Activated T-helper 17 cell treated with anti-CD3 and anti-CD28 coated beads, Interleukin-2, amount 50 U/mL, for 72 hours (primary cell): ENCODE measurements at places on chromosomes 12 and 14. TPM values are rescaled to one million over a fixed set of nuclear protein-coding genes. Genes with fewer than 3 reads are reported as not detected.

DNA sequence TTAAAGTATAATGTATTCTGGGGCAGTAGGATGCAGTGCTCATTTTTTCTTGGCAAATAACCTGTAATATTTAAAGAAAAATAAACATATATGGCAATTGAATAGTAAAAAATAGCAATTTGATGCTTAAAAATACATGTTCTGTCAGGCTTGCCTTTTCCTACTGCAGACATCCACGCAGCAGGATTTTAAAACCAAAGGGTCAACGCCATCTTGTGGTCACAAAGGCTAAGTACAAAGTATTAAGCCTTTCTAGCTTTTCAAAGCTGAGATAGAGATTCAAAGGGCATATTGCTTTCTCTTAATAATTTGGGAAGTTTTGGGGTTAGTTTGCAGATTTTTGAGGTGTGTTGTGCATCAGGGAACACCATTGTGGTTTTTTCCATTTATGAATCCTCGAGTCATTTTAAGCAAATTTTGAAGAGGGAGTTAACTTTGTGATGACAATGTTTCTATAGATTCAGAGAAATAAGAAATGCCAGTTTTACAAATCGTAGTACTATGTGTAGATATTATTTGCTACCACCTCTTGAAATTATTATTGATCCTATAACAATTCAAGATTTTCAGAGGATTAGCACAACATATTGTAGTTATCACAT lies 4.7 kb upstream of the CCER1 start:
- no peak for ATAC-seq

TMEM121 gene
- total RNA-seq = 2.5 TPM

DNA sequence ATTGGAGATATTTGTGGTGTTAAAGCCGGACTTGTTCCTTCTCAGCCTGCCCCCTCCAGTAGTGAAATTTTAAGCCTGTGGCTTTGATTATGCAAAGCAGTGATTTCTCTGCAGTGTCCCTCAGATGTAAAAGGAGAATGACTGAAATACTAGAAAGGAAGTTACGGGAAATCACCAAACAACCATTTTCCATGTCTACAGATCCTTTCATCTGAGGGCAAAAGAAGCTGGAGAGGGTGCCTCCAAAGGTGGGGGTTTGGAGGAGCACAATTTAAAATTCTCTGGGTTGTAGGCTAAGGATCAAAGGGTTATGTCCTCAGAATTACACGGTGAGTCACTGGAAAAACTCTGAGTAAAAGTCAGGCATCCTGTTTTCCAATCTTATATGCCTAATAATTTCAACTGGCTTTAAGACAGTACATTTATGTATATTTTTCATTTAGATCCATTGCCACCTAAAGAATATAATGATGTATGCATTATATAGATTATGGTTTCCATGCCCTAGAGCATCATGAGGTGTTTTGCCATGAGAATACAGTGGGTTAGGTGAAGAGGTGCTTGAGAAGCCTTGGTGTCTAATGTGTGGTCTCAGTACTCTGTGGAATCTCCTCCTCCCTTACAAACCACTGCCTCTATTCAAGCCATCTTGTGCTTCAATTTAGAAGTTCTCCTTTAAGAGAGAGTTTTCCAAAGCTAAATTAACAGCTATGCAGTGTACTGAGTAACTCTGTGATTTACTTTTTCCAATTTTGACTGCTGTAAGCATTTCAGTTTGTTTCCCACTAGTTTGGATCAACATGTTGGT lies 362.1 kb downstream of the RAD51B start:
- ATAC-seq = peak; percentile 49

MAP4K5 gene
- 17.9 TPM for total RNA-seq
